CD8-positive, alpha-beta memory T cell (primary cell): ENCODE measurements at places on chromosomes 3 and 15.

DNA sequence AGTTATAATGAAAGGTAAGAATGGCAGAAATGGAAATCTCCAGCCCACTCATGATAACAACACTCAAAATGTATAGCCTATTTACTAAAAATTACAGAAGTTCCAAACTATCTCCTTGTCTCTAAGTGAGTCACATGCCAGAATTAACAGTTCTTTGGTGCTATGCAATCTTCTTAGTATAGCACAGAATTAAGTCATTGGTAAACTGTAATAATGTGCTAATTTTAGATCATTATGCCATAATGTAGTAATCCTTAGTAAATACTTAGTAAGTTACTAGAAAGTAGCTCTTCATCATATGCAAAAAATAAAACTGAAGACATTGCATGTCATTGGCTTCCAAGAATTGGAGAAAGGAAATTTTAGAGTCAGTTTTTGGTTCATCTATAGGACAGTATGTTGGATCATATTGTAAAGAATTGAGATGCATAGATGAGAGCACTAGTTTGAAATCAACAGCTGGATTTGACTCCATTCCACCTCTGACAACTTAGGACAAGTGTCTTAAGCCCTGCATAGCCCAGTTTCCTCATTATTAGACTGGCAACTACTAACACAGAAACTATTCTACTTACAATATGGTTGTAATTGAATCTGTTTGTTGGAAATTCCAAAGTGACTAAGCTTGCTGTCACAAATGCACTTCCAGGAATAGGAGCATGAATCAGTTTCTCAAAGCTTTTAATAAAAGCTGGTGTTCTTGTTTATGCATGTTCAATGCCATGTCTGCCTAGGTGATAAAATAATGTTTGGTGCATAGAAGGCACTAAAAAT is 40.1 kb upstream of the CD47 start:
- DNase-seq, result no peak

GRCh38 chr15:40900256-40901052 is 6.2 kb downstream of the VPS18 start:
- DNase-seq, result no peak

GRCh38 chr15:39783244-39783820 is 691 bp upstream of the FSIP1 start:
- no peak for DNase-seq

DNA sequence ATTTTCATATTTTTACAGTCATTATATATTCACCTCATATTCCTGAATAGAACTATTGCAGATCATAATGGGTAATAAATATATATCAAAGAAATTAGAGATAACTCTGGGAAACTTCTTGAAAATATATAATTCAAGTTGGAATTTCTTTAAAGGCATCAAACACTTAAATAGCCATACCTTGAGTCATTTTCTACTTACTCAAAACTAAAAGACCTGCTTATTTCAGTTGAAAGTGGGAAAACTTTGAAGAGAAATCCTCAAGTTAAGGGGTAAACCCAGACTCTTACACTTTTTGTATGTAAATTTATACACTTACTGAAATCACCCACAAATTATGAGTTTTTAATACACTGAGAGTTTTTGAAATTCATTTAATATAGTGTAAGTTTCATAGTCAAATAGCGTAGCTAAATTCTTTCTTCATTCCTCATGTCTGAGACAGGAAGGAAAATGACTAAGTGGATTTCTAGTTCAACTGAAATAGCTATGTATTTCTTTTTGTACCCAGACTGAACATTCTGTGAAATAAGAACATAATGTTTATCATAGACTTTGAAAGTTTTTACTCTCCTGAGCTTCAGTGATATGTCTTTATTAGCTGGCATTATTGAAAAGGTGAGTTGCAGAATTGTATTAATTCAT is 4.6 kb upstream of the ALCAM start:
- DNase-seq, result no peak

DNA sequence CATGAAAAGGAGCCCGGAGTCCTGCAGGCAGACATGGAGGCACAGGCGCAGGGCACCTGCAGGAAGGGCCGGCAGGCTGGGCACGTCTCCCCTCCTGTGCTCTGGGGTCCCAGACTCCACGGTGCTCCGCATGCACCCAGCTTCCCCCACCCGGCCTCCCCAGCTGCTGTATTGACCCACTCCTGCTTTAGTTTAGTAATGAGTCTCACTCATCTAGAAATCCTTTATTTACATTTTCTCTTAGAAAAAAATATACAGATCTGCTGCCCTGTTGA is 8.5 kb downstream of the MESP2 start:
- DNase-seq, result no peak

DNA sequence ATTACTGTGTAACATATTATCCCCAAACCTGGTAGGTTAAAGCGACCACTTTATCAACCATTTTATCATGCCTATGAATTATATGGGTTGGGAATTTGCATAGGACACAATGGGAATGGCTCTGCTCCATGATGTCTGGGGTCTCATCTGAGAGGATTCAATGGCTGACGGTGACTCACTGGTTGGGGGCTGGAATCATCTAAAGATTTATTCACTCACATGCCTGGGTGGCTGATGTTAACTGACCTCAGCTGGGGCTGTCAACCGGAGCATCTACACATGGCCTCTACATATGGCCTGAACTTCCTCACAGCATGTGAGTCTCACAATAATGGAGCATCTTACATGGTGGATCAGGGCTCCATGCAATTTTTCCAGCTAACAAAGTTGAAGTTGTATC is 313.1 kb upstream of the PPP2R3A start:
- no peak for DNase-seq

DNA sequence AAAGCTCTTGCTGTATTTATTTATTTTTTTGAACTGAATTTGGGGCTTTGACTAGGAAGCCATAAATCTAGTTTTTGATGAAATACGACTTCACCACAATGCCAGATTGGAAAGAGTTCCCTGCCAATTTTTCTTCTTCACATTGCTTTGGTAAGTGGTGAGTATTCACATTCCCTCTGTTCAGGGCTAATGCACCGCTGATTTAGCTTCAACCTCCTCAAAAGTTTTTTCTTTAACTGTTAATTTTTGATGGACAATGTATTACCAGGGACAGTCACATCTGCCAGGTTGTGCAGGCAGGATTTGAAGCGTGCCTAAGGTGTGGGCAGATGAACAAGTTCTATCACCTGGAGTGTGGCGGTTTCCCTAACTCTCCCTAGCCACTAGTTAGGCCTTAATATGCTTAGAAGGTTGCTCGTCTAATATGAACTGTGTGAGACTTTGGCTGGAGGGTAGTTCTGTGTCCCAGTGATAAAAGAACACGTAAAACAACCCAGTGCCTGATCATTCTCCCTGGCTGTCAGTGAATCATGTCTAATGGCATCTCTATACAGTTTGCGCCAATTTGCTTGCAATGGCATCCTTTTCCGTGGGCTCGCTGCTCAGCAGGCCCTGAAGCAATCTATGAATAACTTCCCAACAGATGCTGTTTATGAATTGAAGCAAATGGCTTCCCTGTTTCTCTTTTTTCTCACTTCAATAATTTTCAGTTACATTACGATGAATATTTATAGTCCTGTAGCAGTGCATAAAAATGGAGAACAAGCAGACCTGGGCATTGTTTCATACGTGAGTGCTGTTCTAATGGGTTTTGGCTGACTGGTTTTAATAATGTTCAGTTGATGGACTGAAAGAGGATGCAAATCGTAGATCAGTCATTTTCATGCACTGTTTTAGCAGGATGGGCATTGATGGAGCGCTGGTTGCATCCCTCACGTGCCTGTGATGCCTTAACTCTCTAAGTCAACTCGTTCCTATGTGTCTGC is 243.2 kb upstream of the SUCLG2 start:
- DNase-seq, result no peak

DNA sequence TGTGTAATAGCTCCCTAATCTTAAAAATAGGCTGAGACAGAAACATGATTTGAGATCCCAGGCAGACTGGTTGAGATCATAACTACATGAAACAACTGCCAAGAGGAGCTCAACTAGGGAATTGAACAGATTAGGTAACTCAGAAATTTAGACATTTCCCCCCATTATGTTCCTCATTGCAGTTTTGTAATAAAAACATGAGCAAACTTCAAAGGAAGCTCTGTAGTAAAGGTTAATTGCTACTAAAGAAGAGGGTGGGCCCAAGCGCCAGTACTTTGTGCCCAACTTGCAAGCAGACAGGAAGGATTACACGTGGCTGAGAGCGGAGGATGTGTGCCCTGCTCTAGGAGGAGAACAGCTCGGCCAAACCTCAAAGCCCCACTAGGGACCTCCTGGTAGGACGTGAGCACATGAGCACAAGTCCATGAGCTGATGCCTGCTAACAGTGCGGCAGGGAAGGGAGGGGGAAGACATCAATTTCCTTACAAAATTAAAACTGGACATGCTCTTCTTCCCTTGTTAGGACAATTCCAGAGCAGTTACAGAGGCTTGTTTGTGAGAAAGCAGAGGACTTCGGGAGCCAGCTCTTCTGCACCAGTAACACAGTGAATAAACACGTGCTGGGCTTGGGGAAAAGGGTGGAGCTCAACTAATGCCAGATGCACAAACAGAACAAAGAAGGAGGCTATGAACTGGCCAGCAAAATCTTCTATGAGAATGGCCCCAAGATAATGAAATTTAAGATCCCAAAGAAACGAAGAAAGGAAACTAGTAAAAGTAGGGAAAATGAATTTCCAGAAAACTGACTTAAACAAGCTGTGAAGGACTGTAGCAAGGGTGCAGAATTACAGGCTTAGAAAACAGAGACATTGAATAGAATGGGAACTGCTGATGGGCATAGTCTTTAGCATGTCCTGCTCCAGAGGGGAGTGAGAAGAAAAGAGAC is 275.5 kb downstream of the MECOM start:
- no peak for DNase-seq

DNA sequence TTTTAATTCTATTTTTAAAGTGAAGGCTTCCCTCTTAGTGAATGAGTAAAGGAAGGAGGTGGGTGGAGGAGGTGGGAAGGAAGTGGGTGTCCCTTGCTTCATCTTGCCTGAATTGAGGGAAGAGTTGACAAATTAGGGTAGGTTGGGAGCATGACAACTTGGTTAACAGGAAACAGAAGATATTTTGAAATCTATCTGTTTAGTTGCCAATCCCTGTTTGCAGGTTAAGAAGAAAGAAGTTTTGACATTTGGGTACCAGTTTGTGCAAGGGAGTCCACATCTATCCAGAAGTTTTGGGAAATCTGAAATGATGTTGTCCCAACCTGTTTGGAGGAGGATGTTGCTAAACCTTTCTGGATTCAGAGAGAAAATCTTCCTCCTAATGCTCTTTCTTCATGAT is 204.1 kb upstream of the SUCLG2 start:
- DNase-seq, result no peak

DNA sequence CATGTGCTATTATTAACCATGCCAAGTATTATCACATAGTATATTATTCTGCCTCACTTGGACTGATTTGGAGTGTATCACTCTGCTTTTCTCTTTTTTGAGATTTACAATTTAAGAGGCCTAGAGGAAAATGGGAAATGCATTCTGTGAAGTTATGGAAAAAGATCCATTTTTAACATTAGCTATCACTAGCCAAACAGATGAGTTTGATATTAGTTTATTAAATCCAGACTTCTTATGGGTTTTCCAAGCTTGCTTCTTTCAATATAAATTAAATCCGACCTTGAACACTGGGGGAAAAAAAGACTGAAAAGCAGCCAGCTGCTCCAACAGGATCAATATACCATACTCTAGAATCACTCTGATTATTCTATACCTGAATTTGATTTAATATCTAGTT is 30.1 kb upstream of the PLOD2 start:
- no peak for DNase-seq

DNA sequence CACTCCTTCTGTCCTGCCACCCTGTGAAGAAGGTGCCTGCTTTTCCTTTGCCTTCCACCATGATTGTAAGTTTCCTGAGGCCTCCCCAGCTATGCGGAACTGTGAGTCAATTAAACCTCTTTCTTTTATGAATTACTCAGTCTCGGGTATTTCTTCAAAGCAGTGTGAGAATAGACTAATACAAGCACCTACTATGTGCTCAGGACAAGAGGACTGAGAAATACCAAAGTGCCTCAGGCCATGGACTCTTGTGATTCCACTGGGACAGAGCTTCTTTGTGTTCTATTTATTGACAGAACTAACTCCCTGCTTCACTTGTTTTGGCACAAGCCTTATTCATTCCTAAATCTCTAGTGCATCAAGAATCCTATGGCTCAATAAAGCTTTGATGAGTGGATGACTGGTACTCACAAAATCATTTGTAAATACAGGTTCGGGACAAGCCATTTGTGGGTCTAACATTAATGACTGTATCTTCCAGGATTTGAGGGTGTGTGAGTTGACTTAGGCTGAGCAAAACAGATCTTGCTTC is 204.2 kb downstream of the PDCD6IP start:
- no peak for DNase-seq

GRCh38 chr15:35290301-35290721 is 205.2 kb upstream of the NANOGP8 start:
- no peak for DNase-seq

DNA sequence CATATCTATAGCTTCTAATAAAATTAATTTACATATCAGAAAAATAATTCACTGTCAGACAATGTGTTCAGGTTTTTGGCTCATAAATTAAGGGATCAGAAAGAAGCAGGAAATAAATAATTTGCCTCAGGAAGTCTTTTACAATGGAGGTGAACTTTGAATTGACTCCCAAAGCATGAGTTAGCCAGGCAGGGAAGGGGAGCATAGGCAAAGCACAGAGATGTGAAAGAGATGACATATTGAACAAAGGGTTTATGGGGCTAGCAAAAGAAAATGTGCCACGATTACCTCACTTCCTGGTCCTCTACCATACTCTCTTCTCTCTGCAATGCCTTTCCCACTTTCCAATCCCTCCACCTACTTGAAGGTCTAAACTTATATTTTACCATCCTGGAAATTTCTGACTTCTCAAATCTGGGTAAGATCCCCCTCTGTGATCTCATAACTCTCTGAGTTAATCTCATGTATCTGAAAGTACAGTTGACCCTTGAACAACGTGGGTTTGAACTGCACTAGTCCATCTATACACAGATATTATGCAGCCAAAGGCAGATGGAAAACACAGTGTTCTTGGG is 4.1 kb upstream of the HEXA start:
- DNase-seq, result no peak

DNA sequence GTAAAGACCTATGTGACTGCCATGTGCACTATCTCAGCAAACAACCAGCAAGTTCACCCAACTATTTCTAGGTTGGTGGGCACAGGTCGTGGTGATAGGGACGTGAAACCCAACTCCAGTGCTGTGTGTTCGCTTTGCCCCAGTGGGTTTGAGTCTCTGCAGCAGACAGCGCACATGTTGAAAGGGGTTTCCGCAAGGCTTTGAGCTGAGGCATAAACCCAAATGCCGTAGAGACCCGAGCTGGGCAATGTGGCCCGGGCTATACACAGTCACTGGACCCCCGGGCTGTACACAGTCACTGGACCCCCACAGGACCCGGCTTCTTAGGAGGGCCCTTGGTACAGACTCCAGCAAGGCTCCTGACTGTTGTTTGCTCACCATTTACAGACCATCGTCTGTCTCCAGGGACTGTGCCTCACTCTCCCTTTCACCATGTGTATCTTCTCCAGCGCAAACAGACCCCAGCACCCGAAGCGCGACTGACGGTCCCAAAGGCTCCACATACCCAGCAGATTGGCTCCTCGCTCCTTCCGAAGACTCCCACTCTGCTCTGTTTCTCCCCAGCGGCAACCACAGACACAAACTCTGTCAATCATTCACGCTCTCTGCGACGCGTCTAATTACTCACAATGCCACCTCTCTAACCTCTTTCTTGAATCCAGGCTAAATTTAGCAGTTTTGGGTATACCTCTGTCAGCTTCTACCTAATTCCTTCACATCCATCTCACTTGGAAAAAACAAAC is 31.2 kb downstream of the PCSK6 start:
- DNase-seq, result no peak
